ENCODE measurements at places on chromosomes 16 and 17.

DNA sequence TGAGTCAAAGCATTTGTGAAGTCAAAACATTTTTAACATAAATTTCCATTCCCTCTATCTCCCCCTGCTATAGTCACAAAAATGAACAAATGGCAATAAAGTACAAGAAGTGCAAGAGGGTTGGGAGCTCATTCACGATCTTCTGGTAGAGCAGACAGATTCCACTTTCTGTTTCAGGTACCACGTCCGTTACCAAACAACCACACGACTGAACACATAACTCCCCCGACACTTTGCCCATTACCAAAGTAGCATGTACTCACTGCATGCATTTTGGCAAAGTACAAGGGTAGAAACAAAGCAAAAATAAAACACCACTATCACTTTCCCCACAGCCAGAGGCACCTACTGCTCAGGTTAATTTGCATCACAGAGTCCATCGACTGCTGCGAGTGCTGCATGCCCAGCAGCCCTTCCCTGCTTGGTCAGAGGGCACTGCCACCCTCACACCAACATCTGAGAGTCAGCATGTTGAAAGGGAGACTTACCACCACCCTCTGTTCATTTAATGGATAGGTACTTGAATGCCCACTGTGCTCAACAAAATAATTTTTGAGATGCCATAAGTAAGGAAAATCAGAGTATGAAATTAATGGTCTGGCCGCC, 150.3 kb upstream of the AXIN2 start:
- no peak for DNase-seq

GRCh38 chr17:5563456-5563855, 20.9 kb downstream of the NLRP1 start:
- DNase-seq, result no peak

DNA sequence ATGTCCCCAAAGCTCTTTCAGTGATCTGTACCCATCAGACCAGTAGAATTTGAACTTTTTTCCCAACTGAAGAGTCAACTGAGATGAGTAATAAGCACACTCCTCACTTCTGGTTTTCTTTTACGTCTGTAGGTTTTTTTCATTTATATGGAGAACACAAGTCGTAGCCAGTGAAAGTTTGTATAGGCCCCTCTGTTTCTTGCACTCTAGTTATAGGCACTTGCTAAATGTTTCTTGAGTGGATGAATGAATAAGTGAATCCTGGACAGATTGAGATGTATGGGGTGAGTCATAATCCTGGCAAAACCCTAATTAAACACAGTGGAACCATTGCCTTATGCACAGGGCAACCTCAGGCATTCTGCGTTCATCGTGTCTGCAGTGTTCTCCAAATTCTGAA, 193.7 kb upstream of the TBX2 start:
- no peak for DNase-seq

GRCh38 chr17:9971991-9972390, 66.9 kb upstream of the RCVRN start:
- no peak for DNase-seq

- no peak for DNase-seq
Observed at GRCh38 chr17:72624652-72625051, 467.8 kb downstream of the SLC39A11 start.

DNA sequence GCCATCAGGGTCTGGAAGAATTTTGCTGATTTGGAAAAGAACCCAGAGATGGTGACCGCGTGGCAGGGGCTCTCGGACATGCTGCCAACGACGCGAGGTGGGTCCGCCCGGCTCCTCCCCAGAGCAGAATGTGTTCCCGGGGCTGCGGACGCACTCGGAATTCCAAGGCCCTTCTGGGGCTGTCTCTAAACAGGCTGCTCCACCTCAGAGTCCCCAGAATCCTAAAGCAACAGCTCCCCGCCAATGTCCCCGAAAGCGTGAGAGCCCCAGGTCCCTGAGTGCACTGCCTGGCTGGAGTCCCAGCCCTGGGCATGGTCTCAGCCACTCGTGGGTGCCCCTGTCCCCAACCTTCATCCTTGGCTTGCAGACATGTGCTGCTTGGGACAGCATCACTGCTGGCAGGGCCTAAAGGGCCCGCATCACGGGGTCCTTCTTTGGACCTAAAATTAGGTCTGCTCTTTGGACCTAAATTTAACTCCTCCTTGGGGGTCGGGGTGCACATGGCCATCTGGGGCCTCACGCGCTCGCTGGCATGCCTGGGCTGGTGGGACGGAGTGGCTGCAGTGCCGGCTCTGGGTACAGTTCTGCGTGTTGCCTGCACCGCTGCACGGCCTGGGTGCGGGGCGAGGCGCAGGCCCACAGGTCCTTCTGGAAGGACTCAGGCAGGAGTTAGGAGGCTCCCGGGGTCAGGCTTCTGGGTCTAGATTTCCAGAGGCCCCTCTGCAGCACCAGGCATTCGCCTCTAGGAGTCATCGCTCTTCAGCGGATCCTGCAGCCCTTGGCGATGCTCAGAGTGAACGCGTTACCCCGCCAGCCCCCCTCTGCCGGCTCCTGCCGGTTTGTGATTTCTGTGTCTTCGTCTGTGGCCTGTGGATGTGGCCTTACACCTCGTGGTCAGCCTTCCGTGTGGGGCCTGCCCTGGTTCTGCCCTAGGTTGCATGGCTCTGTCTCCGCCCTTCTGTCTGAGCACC, 41.9 kb upstream of the CHMP6 start:
- no peak for DNase-seq

GRCh38 chr16:74094962-74095361, 201.7 kb upstream of the PSMD7 start:
- DNase-seq, result no peak

DNA sequence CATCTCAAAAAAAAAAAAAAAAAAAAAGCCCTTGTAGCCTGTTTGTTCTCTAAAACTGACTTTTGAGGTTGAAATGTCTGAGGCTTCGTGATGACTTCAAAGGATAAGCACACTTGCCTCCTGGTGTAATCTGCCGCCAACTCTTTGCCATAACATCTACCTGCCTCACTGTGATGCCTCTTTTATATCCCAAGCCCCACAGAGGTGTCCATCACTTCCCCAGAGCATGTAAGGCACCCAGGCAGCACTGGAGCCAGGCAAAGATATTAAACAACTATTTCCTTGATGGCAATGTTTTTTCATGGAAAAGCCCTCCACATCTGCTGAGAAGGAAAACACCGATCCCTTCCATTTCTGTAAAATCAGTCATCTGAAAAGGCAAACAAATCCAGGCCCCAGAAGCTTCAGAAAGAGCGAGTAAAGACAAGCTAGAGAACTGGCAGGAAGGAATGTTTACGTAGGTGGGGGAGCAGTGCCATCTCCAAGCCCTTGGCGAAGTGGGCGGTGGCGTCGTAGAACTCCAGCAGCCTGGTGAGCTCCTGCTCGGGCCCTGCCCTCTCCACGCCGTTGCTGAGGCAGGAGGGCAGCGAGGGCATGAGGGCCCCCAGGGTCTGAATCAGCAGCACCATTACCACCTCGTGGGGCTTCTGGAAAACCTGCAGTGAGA, 28.6 kb downstream of the COG7 start:
- peak; percentile 21 for DNase-seq

DNA sequence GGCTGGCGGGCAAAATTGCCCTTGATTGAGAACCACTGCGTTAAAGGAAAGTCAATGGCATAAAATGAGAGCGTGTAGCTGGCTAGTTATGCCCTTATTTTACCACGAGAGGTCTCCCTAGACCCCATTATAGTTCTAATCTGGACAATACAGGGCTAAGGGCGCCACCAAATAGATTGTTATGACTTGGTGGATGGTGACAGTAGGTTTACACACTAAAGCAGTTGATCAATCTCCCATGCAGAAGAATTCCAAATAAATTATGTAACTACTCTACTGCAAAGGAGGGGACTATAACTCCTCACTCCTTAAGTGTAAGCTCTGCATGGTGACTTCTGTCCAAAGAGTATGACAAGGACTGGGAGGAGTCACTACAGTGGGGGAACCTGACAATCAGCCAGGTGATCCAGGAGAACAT, 20.4 kb upstream of the YPEL2 start:
- DNase-seq, result no peak

DNA sequence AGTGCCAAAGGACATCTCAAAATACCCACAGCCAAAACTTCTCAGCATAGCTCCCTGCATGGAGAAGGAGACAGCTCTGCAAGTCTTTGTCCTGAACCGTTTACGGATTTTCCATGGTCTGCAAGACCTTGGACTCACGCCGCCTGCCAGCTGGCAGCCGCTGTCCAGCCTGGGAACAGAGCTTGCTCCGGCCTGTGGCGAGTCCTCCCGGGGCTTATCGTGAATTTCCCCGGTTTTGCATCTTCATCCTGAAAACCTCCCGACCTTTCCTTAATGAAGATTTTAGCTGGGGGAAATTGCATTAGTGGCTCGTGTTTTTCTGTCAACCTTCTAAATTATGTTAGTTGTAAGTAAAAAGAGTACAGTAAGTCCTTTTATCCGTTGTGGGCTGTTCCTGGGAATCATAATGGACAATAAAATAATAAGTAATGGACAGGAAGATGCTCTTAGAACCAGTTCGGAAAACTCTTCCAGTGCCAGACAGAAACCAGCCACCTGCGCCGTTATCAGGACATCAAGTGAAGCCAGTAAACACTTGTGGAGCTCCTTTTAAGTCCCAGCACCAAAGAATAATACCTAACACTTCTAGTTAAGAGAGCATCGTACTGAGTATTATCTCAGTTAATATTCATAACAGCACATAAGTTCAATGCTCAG, 112.4 kb upstream of the NOL11 start:
- DNase-seq, result no peak

DNA sequence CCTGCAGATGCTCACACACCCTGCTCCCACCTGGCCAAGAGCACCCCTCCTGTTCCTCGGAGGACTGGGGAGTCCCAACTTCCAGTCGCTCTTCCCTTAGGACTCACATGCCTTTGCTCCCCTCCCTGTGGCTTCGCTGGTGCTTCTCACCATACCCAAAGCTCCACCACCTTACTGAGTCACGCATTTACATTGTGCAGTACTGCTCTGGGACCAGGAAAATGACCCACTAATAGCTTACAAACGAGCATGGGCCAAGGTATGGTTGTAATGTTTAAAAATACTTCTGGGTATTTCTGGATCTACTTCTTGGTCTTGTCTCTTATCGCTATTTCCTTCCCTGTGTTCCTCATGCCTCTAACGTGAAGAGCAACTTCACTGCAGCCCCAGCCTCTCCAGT, 41.0 kb upstream of the CDRT4 start:
- DNase-seq, result no peak

GRCh38 chr17:65514082-65514481, 47.4 kb downstream of the AXIN2 start:
- DNase-seq, result no peak

GRCh38 chr16:69903865-69904415, 47.2 kb upstream of the CLEC18A start:
- no peak for DNase-seq

DNA sequence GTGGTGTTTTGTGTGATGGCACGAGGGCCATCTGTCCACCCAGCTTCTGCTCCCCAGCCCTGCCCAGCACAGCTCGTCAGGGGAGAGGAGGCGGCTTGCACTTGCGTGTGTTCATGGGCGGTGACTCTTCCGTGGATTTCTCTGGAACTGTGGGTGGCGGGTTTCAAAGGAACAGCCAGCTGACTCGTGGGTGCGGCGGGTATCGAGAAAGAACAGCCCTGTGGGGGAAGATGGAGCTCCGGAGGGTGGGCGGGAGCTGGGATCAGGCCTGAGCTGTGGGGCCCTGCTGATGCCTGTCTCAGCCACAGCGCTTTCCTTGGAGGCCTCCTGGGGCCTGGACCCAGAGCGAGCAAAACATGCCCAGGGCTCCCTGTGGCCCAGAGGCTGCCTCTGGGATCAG, 13.2 kb downstream of the NAGPA start:
- no peak for DNase-seq

DNA sequence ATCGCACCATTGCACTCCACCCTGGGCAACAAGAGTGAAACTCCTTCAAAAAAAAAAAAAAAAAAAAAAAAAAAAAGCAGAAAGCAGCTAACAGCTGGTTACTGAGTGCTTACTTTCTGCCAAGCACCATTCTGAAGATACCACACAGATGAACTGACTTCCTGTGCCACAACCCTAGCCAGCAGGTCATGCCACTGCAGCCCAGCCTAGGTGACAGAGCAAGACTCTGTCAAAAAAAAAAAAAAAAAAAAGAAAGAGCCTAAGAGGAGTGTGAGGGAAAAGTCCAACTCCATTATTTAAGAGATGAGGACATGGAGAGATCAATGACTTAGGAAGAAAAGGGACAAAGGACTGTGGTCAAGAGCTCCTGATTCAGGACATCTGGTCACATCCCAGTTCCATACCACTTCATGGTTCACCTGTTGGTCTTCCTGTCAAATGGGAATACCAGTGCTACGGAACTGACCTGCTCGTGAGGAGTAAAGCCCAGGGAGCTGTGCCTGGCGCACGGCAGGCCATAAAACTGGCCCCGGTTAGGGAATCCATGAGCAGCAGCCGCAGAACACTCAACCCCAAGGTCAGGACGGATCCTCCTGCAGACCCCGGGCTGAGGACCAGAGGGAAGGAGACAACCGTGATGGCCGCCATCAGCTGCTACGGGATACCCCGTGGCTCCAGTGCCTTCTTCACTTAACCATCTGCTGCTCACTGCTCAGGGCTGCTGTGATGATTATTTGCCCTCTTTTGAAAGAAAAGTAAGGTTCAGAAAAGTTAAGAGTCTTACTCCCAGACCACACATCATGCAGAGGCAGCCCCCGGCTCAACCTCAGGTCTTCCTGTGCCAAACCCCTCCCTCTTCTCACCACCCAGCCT, 950 bp downstream of the KLHDC4 start:
- DNase-seq, result no peak

- DNase-seq, result no peak
Observed at GRCh38 chr16:49550666-49551065, 177.1 kb downstream of the C16orf78 start.

DNA sequence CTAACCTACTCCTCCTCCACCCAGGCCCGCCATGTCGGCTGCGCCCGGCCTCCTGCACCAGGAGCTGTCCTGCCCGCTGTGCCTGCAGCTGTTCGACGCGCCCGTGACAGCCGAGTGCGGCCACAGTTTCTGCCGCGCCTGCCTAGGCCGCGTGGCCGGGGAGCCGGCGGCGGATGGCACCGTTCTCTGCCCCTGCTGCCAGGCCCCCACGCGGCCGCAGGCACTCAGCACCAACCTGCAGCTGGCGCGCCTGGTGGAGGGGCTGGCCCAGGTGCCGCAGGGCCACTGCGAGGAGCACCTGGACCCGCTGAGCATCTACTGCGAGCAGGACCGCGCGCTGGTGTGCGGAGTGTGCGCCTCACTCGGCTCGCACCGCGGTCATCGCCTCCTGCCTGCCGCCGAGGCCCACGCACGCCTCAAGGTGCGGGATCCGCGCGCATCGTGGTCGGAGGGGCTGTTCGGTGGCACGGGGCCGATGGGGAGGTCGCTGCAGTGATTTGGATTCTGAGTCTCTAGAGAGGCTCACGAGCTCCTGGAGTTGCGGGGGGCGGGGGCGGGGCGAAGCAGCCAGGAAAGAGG, 878 bp downstream of the TRIM72 start:
- no peak for DNase-seq

GRCh38 chr17:82019690-82020571, 2.7 kb downstream of the CENPX start:
- no peak for DNase-seq

Data from brain pericyte (primary cell).